ENCODE measurements at places on chromosomes 5 and 9. TPM values are rescaled to one million over a fixed set of nuclear protein-coding genes. Genes with fewer than 3 reads are reported as not detected.

The SPARC gene
- polyA plus RNA-seq: 4,120 TPM

The C6 gene
- not detected for polyA plus RNA-seq

The IQGAP2 gene
- 18.4 TPM for polyA plus RNA-seq

The SLC34A1 gene
- not detected for polyA plus RNA-seq

The SPATA31D3 gene
- polyA plus RNA-seq: not detected

The GRIA1 gene
- polyA plus RNA-seq: 0.37 TPM

The TLR4 gene
- 6.4 TPM for polyA plus RNA-seq

The IFNB1 gene
- polyA plus RNA-seq: not detected

The APBA1 gene
- 5.3 TPM for polyA plus RNA-seq

GRCh38 chr5:109990723-109991359, 301.1 kb downstream of the MAN2A1 start:
- no peak for DNase-seq

- no peak for DNase-seq
These were observed 12.1 kb upstream of the C5orf63 start for GRCh38 chr5:127085371-127085770.

DNA sequence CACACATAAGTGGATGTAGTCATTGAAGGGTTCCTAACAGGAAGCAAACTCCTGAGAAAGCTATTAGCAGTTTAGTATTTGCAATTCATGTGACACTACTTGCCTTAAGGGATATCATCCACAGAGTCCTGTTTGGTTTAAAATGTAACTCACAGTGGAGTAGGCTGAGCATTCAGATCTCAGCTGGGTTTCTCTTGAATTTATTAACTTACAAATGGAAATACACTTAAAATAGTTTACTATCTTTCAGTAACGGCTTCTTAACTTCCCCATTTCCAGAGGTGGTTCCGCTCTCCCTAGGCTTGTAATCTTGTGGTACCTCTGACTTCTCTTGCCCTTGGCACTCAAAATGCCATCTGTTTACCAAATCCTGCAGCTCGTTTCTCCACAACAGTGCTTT, 660.7 kb upstream of the ADAMTS16 start:
- no peak for DNase-seq

- no peak for DNase-seq
These were observed 361.4 kb upstream of the RFX3 start for GRCh38 chr9:3887221-3887653.

DNA sequence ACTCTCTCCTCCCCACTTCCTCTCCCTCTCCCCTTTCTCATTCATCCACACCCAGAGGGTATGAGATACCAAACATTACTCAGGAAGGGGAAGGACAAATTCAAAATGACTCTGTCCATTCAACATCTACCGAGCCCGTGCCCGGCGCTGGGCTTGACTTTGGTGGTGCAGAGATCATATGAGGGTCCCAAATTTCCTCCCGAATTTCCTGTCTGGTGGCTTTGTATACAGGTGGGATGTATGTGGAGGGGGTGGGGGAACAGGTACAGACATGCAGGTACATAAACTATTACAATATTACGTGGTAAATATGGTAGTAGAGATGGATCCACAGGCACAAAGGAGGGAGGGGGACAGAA, 21.8 kb upstream of the GABRP start:
- no peak for DNase-seq

GRCh38 chr5:851553-851952, 767 bp upstream of the ZDHHC11 start:
- no peak for DNase-seq

GRCh38 chr9:86598411-86599239, 244.4 kb upstream of the TUT7 start:
- peak; percentile 96 for DNase-seq

GRCh38 chr9:121972501-121972981, 120.6 kb downstream of the TTLL11 start:
- DNase-seq: no peak

DNA sequence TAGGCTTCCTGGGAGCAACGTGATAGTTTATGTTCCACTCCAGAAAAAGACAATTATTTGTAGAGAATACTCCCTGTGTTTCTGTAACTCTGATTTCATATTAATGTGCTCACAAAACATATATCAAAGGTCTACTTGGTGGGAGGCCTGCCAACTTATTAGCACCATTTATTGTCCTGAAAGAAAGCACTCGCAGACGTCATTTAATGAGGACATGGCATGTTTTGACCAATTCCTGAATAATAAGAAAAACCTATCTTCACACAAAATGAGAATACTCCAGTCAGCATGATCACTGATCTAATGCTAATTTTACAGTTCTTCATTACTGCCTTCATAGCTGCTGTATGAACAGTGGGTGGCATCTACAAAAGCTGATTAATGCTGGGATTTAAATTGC, 46.4 kb upstream of the RASEF start:
- no peak for DNase-seq

DNA sequence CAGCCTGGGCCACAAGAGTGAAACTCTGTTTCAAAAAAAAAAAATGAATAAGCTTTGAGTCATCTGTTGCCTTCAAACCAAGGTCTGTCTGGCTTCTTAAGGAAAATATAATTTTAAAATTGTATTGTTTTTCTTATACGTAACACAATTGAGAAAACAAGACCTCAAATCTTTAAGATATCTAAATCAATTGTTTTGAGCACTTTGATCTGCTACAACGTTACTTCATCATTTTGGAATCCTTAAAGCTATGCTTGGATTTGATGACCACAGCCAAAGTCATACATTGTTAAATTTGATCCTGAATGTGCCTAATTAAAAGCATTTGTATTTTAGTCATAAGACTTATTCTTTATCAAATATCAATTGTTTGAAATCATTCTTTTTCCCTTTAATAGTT, 37.7 kb upstream of the VCAN start:
- no peak for DNase-seq

- DNase-seq: no peak
These were observed 263.3 kb downstream of the MAST4 start for GRCh38 chr5:66859526-66859925.

DNA sequence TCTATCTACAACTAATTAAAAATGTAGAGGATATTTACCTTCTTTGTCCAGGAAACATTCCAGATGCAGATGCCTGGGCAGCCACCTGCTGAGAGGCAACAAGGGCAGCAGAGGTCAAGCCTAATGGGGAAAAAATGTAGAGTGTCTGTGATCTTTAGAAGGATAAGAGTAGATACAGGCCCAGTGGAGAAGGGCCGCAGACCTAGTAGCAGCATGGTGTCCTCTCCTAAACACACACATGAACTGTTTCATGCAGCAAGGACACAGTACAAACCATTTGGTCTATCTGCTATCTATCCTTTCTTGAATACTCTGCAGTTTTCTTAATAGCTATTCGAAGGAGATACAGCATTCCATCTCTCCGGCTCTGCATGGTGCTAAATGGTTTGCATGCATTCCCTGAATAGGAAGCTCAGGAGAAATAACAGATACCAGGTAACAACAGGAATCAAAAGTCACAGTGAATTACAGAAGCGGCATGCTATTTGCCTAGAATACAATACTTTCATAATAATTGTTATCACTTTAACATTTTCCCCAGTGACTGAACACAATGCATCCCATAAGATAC, 107.3 kb downstream of the ZNF608 start:
- no peak for DNase-seq

- peak; percentile 49 for DNase-seq
These were observed 328.2 kb downstream of the SH3GL2 start for GRCh38 chr9:17906841-17907778.

DNA sequence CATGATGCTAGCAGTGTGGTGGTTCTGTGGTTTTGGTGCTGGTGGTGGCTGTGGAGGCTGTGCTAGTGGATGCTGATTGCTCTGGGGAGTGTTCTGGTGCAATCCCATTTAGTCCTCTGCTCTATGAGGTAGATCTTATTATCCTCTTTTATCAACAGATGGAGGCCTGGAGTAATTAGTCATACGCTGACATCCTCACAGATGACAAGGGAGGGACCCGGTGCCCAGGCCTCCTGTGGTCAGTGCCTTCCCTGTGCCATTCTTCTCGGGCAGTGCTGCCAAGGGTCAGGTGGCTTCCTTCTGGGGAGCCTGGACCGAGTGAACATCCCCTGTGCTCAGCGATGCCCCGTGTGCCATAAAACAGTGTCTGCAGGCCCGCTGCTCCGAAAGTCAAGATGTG, 74.5 kb downstream of the COL5A1 start:
- DNase-seq: no peak

DNA sequence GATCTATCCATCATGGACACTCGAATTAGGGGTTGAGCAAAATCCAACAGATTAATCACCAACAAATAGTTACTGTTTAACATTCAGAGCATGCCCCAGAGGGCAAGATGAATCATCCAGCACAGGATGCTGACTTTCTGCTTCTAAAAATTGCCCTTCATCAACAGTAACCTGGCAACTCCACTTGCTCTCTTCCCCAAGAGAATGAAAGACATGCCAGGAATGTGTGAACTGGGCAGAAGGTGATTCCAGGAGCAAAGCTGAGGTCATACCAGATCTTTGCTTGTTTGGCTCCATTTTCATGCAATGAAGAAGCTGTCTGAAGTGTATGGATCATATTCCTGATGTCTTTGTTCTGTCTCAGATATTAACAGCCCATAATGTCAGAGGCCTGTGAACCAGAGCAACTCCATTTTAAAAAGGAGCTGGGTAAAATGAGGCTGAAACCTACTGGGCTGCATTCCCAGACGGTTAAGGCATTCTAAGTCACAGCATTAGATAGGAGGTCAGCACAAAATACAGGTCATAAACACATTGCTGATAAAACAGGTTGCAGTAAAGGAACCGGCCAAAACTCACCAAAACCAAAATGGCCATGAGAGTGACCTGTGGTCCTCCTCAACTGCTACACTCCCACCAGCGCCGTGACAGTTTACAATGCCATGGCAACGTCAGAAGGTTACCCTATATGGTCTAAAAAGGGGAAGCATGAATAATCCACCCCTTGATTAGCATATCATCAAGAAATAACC, 2.5 kb upstream of the ZNF367 start:
- peak; percentile 55 for DNase-seq

DNA sequence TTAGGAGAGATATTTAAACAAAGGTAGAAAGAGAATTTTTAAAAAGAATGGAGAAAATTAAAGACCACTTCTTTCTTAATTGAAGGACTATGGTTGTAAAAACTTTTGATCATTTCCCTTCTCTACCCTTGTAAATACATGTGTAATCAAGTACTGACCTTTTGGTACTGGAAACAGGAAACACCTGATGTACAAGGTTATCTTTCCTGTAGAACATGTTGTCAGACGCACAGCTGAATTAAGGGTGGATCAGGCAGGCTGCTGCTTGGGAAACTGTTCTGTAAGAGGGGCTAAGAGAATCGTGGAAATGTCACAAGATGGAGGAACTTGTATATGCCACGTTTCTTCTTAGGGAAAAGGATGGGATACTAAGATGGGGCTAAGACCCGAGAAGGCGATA, 341.6 kb downstream of the ZNF608 start:
- no peak for DNase-seq

All from muscle of leg (tissue), 16 donors.